BE2C (cell line): ENCODE measurements at places on chromosomes 16 and 17.

DNA sequence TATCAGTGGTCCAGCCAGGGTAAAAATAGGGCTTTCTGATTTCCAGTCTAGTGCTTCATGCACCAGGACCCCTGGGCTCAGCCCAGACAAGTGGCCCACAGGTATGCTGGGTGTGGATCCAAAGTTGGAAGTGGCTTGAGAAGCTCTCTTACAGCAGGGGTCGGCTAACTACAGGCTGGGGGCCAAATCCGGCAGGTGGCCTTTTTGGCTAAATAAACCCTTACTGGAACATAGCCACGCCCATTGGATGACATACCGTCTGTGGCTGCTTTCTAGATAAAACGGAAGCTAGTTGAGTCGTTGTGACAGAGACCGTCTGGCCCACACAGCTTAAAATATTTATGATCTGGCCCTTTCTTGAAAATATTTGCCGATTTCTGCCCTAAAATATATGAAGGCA is 119.0 kb upstream of the CDC42EP4 start:
- no peak for DNase-seq

- no peak for DNase-seq
These were observed 12.2 kb upstream of the CES3 start for GRCh38 chr16:66948837-66949225.

DNA sequence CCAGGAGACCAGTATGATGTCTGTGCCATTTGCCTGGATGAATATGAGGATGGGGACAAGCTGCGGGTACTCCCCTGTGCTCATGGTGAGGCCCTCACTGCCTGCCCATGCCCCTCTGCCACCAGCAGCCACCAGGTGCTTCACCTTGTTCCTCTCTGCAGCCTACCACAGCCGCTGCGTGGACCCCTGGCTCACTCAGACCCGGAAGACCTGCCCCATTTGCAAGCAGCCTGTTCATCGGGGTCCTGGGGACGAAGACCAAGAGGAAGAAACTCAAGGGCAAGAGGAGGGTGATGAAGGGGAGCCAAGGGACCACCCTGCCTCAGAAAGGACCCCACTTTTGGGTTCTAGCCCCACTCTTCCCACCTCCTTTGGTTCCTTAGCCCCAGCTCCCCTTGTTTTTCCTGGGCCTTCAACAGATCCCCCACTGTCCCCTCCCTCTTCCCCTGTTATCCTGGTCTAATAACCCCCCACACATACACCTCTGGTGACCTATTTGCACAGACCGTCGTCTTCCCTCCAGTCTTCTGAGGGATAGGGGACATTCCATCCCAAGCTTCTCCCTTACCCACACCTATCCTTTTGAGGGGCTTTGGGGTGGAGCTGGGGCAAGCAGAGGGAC is 3.7 kb downstream of the PFN1 start:
- DNase-seq = no peak

GRCh38 chr16:2223942-2224486 is 623 bp downstream of the E4F1 start:
- DNase-seq = peak; percentile 59

DNA sequence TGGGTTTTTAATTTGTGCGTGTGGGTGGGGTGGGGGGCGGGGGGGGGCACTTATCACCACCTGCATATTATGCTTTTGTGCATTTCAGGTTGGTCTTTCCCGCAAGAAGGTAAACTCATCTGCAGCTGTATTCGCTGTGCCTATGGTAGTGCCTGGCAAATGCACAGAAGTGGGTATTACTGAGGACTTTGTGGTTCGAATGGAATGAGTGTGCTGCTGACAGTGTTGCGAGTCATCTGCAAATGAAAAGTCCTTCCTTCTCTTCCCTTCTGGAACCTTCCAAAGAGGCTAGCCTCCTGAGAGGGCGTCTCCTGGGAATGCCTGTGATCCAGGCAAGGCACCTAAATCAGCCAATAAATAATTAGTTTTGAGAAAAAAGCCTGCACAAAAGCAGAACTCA is 532.9 kb downstream of the MAF start:
- no peak for DNase-seq

DNA sequence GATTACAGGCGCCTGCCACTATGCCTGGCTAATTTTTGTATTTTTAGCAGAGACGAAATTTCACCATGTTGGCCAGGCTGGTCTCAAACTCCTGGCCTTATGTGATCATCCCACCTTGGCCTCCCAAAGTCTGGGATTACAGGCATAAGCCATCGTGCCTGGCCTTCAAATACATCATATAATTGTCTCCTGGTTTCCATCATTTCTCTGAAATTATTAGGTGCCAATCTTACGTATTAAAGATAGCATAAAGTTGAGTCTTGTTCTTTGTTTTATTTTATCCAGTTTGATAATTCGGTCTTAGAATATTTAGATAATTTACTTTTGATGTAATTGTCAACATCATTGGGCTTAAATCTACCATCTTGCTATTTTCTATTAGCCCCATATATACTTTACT is 32.8 kb upstream of the TMEM92 start:
- no peak for DNase-seq

DNA sequence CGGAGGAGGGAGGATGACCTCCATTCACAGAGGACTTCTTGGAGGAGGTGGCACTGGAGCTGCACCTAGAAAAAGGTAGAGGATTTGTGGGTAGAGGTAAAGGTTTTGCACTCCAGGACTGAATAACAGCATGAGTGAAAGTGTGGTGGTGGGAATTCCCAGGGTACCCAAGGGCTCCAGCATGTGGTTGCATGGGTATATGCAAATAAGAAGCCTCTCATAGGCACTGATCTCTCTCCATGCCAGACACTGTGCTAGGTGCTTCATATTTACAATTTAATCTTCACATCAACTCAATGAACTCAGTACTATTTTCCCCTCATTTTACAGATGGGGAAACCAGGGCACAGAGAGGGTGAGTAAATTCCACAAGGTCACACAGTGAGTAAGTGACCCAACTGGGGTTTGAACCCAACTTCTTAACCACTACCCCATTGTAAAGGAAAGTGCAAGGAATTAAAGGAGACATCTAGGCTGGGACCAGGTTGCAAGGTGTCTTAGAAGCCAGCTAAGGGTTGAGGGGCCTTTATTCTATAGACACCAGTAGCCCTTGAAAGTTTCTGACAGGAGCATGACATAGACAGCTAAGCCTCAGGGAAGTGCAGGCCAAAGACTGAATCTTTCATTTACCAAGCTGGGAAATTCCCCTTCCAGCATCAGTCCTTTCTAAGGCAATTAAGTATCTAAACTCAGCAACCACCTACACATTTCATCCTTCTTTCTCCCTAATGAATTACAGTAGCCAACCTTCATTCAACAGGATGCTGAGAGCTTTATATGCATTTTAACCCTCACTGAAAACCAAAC is 21.3 kb downstream of the SCNN1B start:
- no peak for DNase-seq

DNA sequence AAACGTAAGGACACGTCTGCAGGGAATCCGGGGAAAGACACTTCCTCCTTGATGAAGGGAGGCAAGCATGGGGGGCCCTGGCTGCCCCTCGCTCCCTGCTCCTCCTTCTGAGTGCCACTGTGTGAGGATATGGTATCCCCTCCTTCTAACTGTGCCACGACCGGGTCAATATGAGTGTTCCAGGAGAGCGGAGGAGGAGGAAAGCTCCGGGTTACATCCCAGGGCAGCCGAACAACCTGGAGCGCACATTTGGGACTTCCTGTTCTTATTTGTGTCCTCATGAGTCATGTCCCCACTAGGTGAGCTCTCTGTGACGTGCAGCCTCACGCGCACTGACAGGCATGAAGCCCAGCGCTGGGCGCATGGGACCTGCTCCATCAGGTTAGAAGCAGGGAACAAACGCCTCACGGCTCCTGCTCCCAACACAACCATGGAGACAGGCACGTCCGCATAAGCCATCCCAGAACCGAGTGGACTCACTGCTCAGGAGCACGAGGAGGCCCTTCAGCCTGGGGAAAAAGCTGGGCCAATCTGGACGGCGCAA is 92.9 kb upstream of the DNAH17 start:
- DNase-seq = no peak
